Choroid plexus epithelial cell (primary cell): ENCODE measurements at places on chromosomes 2 and 18.

DNA sequence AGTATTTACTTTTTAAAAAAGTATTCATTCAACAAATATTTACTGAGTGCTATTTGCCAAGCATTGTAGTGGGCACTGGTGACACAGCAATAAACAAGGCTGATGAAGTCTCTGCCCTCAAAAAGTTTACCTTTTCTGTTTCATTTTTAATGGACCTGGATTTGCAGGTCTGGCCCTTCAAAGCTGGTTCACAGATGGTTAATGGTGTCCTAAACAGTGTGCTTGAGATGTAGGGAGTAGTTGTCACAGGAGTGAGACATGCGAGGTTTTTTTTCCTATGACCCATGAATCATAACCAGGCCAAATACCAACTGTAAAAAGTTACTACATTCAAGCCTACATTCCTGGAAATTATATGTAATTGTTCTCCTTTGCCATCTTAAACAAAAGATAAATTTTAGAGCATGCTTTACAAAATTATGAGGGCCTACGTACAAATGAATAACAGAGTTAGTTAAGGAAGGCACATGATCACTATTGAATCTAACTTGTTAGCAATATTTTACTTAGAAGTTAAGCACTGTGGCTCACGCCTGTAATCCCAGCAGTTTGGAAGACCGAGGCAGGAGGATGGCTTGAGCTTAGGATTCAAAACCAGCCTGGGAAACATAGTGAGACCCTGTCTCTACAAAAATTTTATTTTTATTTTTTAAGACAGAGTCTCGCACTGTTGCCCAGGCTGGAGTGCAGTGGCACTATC lies 223.9 kb downstream of the MBD5 start:
- peak; percentile 80 for DNase-seq

GRCh38 chr2:15388406-15389325 lies 172.5 kb downstream of the NBAS start:
- no peak for DNase-seq

DNA sequence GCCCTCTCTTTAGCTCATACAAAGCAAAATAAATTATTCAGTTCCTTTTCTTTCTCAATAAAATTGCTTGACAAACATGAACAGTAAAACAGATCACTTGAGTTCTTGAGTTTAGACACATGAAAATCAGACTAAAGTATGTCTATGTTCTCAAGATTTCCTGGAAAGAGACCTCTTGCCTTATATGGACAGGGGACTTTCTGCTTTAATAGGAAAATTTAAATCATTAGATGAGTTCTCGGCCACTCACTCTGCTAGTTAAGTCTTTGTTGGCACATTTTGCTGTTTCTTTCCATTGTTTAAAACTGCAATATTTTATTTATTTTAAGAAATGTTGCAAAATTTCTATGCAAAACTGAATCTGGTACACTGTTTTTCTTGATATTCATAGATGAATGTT lies 207.8 kb downstream of the RND3 start:
- no peak for DNase-seq

GRCh38 chr2:144607099-144607498 lies 87.2 kb upstream of the ZEB2 start:
- no peak for DNase-seq

DNA sequence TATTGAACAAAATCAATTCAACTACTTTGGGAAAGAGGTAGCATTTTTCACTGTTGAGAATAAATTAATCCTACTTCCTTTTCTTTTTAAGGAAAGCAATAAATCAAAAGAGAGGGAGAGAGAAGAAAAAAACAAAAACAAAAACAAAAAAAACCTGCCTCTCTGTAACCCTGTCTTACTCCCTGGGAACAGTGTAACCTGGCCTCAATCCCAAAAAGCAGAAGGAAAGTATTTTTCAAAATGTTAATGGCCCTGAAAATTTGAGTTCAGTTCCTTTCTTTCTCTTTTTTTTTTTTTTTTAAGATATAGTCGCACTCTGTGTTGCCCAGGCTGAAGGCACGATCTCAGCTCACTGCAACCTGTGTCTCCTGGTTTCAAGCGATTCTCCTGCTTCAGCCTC lies 35.9 kb downstream of the RHOB start:
- DNase-seq, result no peak

- no peak for DNase-seq
These were observed 59.6 kb downstream of the CABYR start for GRCh38 chr18:24198461-24198860.

- DNase-seq, result peak; percentile 76
These were observed 4.1 kb downstream of the RRM2 start for GRCh38 chr2:10126632-10127026.

GRCh38 chr2:196201229-196202009 lies 30.0 kb upstream of the STK17B start:
- peak; percentile 26 for DNase-seq

DNA sequence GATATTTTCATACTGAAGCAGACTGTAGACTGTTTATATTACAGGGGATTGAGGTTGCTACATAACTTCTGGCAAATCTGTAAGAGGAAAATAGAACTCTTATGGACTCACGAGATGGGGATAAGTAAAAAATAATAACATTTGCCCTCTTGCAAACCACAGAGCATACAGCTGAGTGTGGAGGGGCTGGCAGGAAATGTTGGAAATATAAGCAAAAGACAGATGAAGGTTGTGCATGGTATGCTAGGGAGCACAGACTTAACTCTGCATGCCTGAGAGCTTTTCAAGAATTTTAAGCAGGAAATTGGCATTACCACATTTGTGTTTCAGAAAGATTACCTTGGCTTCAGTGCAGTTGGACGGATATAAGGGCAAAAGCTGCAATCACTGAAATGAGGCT lies 411.1 kb downstream of the RAD51AP2 start:
- DNase-seq, result peak; percentile 69

DNA sequence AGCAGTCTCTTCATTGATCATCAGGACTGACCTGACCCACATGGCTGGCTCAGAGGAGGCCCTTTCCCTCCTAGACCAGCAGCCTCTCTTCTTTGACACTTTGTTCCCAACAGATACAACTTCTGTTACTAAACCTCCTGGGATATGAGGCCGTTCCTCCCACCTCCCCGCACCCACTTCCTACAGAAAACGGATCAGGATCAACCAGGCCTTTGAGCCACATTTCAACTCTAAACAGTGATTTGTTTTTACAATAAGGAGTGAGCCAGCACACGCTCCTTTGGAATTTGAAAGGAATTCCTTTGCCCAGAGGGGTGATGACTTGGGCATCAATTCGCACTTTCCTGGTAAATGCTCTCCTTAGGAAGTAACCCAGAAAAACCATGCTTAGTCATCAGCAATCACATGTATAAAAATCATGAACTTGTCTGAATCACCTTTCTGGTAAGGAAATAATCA lies 180.4 kb downstream of the FAM124B start:
- peak; percentile 87 for DNase-seq

GRCh38 chr18:30544141-30544540 lies 498.4 kb downstream of the DSC3 start:
- no peak for DNase-seq

- DNase-seq, result no peak
These were observed 57.7 kb downstream of the HAUS1 start for GRCh38 chr18:46161703-46162396.

DNA sequence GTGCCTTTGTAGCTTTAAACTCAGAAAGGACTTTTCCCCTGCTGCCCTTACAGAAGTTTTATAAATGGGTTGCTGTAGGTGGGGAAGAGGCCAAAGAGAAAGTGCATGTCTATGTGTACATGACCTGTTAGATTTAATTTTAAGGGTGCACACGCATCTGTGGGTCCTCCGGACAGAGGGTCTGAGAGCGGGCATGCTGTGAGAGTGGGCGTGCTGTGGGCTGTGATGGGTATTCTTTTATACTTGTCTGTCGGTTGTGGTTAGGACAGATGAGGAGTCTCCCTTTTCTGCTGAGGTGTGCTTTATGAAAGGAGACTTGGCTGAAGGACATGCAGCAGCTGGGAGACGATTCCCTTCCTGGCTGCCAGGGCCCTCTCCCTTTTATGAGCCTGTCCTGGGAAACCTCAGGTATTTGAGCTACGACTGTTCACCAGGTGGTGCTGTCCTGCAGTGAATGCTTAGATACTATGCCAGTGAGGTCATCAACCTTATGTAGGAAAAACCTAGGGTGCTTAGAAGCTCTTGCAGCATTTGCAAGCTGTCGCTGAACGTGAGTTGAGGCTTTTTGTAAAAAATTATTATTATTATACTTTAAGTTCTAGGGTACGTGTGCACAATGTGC lies 67.5 kb downstream of the TANC1 start:
- DNase-seq, result peak; percentile 82

GRCh38 chr2:190810981-190811587 lies 69.5 kb upstream of the GLS start:
- no peak for DNase-seq

DNA sequence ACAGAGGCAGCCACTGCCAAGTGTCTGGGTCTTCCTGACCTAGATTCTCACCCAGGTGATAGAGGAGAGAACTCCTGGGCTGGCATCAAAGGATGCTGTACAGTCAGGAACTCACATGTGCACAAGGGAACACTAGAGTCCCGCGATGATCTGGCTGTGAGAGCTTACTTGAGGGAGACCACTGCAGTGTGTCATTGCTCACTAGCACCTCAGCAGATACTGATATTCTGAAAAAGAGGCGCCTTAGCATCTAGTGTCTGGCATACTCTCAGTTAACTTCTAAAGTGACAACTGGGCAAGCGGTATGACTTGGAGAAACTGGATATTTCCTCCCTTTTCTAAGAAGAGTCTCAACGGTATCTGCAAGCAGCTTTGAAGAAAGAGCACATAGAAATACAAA lies 189.9 kb downstream of the CMPK2 start:
- DNase-seq, result no peak

GRCh38 chr2:70714141-70714905 lies 53.7 kb downstream of the ADD2 start:
- no peak for DNase-seq

GRCh38 chr18:35059280-35059927 lies 18.2 kb downstream of the MAPRE2 start:
- DNase-seq, result no peak

DNA sequence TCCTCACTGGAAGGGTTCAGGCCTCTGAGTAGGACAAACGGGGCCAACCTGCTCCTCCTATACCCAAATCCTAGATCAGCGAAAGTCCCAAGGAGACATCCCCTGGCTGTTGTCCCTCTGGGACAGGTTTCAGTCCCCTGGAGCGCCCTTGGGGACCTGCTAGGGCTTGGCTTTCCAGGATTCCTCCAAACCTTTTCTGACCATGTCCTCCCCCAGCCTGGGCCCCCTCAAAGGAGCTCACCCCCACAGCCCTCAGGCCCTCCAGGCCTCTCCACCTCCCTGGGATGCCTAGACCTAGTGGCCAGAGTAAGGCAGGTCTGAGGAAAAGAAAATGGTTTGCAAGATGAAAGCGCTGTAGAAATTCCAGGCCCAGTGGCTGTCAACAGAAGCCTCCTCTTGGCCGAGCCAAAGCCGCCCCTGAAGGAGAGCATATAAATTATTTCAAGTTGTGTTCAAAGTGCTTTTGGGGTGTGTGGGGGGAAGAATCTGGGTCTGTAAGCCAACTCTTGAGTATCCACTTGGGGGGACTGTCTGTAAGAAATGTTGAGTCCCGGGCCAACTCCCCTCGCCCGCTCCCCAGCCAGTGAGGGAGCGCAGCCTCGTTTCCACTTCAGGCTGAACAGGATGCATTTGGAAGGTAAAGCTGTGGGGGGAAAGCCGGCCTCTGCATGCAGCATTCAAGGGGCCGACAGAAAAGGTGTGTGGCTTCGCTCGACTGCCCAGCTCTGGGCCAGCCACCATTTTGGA lies 158.6 kb downstream of the DYSF start:
- no peak for DNase-seq

- DNase-seq, result no peak
These were observed 106.9 kb downstream of the HDAC4 start for GRCh38 chr2:239293775-239294430.

DNA sequence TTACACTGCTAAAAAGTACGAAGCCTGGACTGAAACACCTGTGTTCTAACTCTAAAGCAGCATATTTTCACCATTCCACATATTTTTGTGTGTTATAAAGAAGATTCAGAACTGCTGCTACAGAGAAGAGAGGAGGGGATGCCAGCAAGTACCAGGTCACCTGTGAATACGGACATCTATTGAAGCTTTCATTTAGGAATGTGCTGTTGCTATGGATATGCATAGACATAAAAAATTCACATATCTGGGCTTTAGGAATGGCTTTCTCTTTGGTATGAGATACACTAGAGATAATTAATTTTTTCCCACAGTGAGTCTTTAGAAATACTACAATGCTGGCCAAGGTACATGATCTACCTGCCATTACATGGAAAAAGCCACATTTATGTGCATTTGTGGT lies 238.5 kb downstream of the WDR7 start:
- DNase-seq, result peak; percentile 54

GRCh38 chr2:132668189-132668823 lies 1.7 kb downstream of the LYPD1 start:
- DNase-seq, result no peak

GRCh38 chr18:21826641-21827302 lies 86.2 kb downstream of the MIB1 start:
- no peak for DNase-seq

DNA sequence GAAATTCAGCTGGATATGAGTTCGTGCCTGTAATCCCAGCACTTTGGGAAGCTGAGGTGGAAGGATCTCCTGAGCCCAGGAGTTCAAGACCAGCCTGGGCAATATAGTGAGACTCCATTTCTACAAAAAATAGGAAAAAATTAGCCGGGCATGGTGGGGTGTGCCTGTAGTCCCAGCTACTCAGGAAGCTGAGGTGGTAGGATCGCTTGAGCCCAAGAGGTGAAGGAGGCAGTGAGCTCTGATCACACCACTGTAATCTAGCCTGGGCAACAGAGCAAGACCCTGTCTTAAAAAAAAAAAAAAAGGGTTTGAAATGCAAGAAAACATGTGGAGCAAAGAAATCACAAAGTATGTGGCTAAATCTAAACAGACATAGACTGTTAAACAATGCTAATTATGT lies 9.8 kb downstream of the CGREF1 start:
- no peak for DNase-seq

- DNase-seq, result peak; percentile 46
These were observed 52.3 kb downstream of the PIEZO2 start for GRCh38 chr18:11096839-11097750.

DNA sequence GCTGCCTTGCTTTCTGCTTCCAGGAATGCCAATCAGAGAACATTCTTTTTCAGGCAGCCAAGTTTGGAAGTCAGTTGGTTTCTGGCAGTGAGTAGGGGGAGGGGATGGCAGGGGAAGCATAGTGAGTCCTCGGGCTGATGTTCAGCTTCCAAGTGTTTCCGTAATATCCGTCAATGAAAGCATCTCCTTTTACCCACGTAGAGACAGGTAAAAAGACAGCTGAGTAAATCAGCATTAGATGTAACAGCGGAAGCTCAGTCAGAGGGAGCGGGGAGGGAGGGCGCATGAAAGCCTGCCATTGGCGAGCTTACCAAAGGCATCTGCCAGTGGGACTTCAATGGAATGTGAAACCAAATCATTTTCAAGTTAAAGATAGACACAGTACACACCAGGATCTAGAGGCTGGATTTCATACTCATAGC lies 117.1 kb upstream of the DTNA start:
- DNase-seq, result peak; percentile 84

DNA sequence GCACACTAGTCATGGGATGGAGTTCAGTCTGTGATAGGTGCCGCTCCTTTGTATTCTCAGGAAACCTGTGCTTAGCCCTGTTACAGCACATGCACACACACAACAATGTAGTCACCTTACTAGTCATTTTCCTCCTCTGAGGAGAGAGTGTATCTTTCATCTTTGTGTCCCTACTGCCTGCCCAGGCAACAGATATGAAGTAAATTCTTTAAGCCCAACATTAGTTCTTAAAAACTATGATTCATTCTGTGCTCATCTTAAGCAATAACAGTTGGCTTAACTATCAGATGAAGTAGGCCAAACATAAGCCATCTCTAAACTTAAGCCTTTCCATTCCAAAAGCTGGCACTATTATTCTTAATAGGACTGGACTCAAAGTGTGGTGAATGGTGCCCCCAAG lies 186.5 kb downstream of the LNPK start:
- no peak for DNase-seq

- no peak for DNase-seq
These were observed 30.1 kb downstream of the ARHGAP28 start for GRCh38 chr18:6759579-6759978.
